GM20000 (cell line): ENCODE measurements at places on chromosomes 2 and 18.

GRCh38 chr2:37654419-37654818, 17.0 kb downstream of the CDC42EP3 start:
- DNase-seq: no peak

GRCh38 chr2:192327576-192327975, 132.8 kb upstream of the TMEFF2 start:
- DNase-seq: no peak

GRCh38 chr2:22784566-22784965, 600.4 kb upstream of the KLHL29 start:
- no peak for DNase-seq

- no peak for DNase-seq
These were observed 415.2 kb upstream of the NETO1 start for GRCh38 chr18:73283032-73283431.

DNA sequence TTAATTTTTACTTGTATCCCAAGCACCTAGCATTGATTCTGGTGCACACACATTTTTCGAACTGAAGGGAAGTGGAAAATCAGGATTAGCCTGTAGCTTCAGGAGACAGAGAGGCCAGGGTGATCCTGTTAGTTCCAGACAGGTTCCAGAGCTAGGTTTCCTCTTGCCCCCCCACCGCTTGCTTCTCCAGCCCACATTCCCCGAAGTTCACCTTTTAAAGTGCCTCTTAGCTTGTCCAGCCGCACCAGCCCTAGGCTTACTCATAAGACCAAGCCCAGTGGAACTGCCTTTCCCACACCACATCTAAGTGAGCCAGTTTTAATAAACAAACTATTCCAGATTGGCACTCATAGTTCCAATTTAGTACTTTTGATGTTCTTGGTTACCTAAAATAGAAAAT, 898.6 kb upstream of the KLHL29 start:
- no peak for DNase-seq

GRCh38 chr2:126600742-126601141, 55.2 kb upstream of the GYPC start:
- no peak for DNase-seq
